AG09309 (cell line): ENCODE measurements at places on chromosomes 5 and 9.

GRCh38 chr9:121153642-121154041 lies 48.0 kb downstream of the RAB14 start:
- no peak for DNase-seq

DNA sequence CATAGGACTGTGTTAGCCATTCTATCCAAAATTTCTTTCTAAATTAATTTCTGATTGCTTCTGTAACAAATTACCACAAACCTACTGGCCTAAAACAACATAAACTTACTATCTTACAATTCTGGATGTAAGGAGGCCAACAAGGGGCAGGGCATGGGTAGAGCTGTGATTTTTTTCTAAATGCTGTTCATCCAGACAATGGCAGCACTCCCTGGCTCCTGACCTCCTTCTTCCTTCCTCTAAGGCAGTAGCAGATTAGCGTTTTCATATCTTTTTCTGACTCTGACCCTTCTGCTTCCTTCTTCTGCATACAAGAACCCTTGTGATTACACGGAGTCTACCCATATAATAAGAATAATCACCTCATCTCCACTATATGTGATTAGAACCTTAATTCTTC lies 1005.8 kb downstream of the CDH12 start:
- DNase-seq, result no peak

DNA sequence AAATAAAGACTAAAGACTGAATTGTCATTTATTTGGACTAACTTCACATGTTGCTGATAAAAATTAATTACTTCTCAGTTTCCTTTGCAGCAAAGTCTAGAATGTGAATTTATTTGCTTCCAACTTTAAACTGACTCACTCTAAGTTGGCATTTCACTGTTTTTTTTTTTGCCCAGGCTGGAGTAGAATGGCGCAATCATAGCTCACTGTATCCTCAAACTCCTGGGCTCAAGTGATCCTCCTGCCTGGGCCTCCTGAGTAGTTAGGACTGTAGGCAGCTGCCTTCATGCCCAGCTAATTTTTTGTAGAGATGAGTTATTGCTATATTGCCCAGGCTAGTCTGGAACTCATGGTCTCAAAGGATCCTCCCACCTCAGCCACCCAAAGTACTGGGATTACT lies 3.5 kb downstream of the CCNB1 start:
- DNase-seq, result no peak

DNA sequence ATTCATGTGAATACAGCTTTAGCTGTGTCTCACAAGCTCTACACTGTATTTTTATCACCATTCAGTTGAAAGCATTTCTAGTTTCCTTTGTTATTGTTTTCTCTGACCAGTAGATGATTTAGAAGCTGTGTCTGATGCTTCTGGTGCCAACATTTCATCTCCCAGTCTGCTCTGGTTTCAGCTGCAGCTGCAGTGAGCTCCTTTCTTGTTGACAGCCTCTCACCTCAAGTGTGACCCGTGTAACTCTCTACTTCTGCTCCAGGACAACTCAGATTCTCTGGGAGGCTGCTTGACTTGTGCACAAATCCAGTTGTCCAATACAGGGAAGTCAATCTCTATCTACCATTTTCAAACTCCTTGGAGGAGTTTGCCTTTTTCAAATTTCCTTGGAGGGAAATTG lies 504.8 kb downstream of the DIRAS2 start:
- DNase-seq, result no peak

- DNase-seq, result no peak
Observed at GRCh38 chr9:91026266-91026665, 224.6 kb downstream of the SYK start.

- no peak for DNase-seq
Observed at GRCh38 chr9:84991514-84991870, 322.0 kb downstream of the NTRK2 start.

DNA sequence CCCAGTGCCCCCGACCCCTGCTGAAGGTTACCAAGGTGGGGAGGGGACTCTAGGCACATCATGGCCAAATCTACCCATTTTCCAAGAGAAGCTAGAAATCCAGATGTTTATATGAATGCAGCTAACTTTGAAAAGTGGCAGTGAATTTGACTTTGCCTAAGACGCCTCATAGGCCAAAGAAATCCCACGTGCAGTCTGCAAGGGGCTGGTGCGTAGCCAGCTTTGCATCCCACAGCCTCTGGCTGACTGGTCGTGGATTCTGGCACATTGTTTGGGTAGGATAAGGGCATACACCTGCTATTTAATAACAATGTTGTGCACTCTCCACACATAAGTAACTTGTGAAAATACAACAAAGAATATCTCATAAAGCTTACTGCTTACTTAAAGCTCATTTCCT lies 3.5 kb upstream of the GADD45G start:
- no peak for DNase-seq

DNA sequence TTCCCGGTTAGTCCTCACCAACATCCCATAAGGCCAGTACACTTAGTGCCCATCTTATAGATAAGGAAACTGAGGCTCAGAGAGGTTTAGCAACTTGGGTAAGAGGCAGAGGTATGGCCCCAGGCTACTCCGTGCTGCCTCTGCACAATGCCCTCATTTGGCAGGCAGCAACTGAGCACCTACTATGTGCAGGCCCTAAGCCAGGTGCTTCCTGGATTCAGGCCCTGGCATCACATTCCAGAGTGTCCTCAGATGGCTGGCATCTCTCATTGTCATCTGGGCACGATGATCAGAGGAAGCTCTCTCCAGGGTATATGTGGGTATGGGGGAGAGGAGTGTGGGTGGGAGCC lies 53.8 kb upstream of the PSD2 start:
- DNase-seq, result no peak

DNA sequence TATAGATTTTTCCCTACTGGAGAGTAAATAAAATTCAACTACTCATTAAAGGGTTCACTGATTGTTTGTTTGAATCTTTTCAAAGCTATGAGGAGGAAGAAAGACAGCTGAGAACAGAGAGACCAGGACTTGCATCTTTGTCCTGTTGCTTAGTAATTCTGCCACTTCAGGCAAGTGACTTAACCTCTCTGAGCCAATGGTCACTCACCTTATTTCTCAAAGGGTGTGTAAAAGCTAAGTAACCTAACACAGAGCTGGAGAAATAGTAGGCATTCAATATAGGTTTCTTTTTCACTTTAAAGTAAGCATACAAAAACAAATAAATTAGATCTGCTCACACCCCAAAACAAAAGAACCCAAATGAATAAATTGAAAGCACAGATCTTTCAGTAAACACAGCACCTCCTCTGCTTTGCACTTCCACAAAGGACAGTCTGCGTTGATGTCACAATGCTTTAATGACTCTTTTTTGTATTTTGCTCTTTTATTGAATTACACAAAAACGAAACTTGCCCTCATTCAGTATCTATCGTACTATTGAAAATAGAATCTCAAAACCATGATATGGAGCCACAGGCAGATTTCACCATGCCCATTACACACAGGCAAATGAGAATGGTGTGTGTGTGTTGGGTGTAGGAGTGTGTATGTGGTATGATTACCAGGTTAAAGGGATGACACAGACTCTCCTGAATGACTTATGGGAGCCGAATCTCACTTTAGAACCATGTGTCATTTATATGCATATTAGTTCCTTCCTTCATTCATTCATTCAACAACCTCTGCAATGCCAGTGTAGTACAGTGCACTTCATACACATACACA lies 166.0 kb downstream of the EBF1 start:
- DNase-seq, result no peak

GRCh38 chr9:126049088-126049487 lies 277.5 kb upstream of the MVB12B start:
- no peak for DNase-seq

GRCh38 chr9:22457448-22457847 lies 10.8 kb downstream of the DMRTA1 start:
- DNase-seq, result no peak

- no peak for DNase-seq
Observed at GRCh38 chr5:33468775-33469435, 28.1 kb downstream of the TARS1 start.

DNA sequence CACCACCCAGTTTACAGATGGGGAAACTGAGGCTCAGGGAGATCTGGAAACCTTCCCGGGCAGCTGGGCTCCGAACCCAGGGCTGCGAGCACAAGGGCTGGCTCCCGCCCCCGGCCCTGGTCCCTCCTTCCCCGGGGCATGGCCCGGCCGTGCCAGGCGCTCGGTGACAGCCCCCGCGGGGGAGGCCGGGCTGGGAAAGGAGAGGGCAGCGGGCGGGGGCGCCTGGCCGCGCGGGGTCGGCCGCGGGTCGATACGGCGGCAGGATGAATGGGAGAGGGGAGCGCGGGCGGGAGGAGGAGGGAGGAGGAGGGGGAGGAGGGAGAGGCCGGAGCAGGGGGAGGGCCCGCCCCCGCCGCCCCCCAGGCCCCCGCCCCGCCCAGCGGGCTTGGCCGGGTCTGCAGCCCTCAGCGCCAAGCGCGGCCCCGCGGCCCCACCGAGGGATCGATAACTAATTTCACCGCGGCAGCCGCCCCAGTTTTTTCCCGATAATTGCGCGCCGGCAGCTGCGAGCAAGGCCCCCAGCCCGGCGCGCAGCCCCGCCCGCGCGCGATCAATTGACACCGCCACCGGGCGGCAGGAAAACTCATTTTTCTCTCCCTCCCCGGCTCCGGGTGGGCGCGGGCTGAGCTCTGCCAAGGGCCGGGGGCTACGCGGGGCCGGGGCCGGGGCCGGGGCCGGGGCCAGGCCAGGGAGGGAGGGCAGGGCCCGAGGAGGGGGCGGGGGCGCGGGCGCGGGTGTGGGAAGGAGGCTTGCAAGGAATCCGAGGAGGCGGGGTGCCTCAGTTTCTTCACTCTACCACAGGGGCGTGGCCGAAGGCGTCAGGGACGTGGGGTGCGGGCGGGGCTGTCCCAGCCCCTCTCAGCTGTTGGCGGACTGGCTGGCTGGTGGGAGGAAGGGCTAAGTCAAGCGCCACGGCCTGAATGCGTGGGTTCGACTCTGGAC lies 52.1 kb downstream of the C9orf50 start:
- DNase-seq, result no peak

- DNase-seq, result no peak
Observed at GRCh38 chr9:21964925-21965385, 29.2 kb downstream of the CDKN2A start.

DNA sequence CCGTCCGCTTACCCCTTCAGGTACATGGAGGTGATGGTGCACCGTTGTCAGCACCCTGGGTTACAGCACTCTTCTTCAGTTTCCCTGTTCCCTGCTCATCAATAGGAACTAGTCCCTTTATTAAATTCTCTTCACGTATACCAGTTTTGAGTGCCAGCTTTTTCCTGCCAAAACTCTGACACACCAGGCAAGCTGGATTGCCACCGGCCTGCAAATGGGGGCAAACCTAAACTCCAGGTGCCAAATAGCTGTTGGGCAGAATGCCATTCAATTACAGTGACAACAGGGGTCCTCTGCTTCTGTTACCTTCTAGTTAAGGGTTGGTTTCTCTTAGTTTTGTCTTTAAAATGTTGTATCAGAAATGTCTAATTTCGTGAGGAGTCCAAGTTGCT lies 400.4 kb downstream of the OSTF1 start:
- DNase-seq, result no peak

GRCh38 chr9:2335260-2335659 lies 286.3 kb upstream of the VLDLR start:
- DNase-seq, result no peak

- no peak for DNase-seq
Observed at GRCh38 chr5:172064766-172065165, 58.3 kb upstream of the FBXW11 start.

DNA sequence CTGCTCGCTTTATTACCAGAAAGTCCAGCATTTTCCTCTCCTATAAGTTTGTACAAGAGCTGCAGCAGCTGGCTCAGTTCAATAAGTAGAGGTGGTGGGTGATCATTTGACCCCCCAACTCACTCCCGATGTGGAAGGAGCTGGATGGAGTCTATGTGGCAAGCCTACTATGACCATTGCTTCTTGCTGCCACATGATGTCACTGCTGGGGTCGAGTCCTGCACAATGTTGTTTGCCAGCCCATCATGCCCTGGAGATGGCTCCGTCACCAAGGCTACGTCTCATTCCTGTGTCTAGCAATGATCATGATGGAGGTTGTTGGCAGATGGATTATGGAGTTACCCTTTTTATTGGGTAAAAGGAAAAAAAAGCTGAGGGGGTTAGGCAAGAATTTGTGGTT lies 266.3 kb downstream of the PSAT1 start:
- DNase-seq, result no peak

- DNase-seq, result no peak
Observed at GRCh38 chr5:10250806-10251276, 761 bp downstream of the CCT5 start.

DNA sequence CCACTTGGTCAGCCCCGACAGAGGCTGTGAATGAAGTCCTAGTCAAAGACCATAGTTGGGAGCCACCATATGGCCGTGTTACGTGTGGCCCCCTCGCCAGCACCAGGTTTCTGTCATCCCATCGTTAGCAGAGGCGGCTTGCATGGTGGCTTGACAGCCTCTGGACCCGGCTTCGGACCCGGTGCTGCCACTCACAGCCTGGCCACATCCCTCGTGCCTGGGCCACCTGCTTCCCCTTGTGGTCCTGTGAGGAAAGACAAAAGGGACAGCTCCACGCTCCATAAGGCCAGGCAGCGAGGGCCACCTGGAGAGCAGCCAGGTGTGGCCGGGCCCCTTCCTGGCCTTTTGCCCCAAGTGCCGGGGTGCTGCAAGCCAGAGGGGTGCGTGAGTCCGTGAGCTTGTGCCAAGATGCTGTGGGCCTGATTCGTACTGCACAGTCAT lies 6.2 kb downstream of the NKD2 start:
- no peak for DNase-seq

GRCh38 chr5:117657541-117657940 lies 1082.9 kb upstream of the SEMA6A start:
- DNase-seq, result no peak

GRCh38 chr9:122088880-122089706 lies 4.0 kb downstream of the TTLL11 start:
- no peak for DNase-seq

DNA sequence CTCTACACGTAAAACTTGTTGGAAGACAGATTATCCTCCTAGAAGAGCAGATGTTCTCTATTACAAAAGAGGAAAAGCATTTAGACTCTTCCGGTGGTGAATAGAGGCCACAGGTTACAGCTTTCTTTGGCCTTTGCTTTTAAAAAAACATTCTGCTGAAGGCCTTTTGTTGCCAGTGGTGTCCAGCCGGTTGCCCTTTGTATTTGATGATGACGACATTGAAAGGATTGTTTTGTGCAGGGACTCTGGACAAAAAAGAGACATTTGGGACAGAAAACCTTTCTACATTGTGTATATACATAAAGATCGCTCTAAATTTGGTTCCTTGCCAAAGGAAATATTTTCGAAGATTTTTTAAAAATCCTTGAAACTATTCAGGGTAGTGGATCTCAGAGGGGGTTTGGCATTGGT lies 180.3 kb downstream of the C9orf152 start:
- DNase-seq, result no peak

GRCh38 chr5:136772491-136772890 lies 407.1 kb upstream of the TRPC7 start:
- DNase-seq, result no peak

- DNase-seq, result no peak
Observed at GRCh38 chr9:76567086-76567485, 108.1 kb downstream of the GCNT1 start.

DNA sequence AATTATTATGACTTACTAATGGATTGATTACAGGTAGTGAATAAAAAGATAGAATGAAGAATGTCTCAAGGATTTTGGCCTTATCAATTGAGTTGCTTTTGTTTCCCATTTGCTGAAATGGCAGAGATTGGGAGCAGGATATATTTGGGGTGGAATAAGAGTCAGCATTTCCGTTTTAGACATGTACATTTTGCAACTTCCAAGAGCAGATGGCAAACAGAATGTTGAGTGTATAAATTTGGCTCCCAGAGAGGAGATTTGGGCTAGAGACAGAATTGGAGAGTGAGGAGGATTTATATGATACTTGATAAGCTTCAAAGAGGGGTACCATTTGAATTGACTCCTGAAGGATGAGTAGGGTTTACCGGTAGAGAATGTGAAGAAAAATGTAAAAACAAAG lies 437.9 kb upstream of the PAPPA start:
- no peak for DNase-seq
